ENCODE measurements at places on chromosomes 5 and 9.

- no peak for DNase-seq
These were observed 176.9 kb upstream of the WWC1 start for GRCh38 chr5:168114444-168115017.

- DNase-seq: no peak
These were observed 259.3 kb downstream of the TUSC1 start for GRCh38 chr9:25418974-25419373.

GRCh38 chr5:111223787-111224560, at the start of gene CAMK4:
CAMK4 (plus strand) TSS chr5:111224384; CDS start chr5:111224484, 100 bp downstream.
- DNase-seq: peak; percentile 68

DNA sequence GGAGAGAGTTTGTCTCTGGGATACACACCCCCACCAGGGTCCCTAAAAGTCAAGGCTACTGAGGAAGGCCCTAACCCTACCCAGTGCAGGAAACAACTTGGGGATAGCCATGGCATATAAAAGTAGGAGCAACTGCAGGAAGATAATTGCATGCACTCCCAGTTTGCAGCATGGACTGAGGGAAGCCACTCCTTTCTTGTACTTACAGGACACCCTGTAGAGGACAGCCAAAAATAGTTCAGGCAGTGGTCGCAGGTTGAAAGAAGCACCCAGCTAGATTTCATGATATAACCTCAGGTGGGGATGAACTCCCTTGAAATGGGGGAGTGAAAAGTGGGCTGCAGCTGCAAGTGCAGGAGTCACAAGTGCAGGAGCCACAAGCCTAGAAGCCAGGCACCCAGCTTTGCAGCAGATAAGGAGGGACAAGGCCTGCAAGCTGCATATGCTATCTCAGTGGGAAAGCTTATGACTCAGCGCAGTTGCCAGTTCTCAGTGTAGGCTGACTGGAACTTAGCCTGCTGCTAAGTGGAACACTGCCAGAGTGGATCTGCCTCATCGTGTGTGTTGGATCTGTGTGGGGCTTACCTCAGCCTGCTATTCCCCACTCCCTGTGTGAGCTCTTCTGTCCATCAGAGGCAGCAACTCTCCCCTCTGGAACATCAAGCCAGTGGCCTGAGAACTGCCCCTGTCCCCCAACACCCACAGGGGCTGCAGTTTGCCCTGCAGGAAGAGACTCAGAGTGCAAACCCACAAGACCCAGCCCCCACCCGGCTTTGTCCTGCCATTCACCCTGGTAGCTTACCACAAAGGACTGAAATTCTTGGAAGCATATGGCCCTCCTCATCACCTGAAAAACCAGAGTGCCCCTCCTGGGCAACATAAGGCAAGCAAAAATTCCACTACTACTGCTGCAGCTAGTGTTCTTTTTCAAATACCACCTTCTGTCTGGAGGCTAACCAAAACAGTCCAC, 42.7 kb downstream of the CYLC2 start:
- no peak for DNase-seq

- no peak for DNase-seq
These were observed 219.9 kb downstream of the ELAVL2 start for GRCh38 chr9:23606107-23606506.

GRCh38 chr5:165139262-165139661, 1633.8 kb downstream of the MAT2B start:
- no peak for DNase-seq

- no peak for DNase-seq
These were observed 47.7 kb upstream of the BOD1 start for GRCh38 chr5:173664154-173664526.

- DNase-seq: no peak
These were observed 104.0 kb upstream of the SSBP2 start for GRCh38 chr5:81854915-81855314.

- DNase-seq: peak; percentile 23
These were observed 188.9 kb downstream of the SLIT3 start for GRCh38 chr5:169112016-169112415.

DNA sequence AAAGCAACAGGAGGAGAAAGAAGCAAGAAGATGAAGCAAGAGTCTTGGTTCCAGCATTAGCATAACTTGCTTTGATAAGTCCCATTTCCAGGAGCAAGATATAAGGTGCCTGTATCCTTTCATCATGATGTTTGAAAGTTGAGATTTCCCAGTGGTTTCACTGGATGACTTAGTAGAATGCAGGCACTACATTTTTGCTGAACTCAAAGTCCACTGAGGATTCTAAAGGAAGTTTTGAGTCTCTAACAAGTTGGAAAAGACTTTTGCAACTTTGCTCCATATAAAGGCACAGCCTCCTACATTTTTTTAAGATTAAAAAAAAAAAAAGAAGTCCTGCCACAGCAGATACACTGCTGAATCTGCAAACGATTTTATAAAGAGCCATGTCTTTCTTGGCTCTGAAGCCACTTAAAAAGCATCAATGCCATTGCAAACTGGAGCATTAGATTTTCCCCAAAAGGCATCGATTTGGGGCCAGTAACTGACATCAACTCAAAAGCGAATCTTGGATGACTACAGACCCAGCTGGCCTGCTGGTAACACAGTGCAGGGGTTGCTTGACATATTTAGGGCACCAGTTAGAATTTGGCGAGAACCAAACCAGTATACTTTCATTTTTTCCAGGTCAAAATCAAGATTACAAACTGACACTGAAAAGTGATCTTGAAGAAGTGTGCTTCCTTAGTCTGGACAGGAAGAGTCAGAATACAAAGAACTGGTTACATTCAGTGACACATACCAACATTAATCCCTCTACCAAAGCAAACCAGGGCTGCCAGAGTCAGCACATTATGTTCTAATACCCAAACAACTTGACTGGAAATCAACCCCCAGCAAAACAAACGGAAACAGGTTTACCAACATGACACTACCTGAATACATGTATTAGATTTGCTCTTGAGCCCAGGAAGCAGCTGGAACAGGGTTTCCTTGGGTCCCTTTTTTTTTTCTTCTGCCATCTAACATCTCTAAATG, 39.1 kb upstream of the KCNV2 start:
- DNase-seq: no peak

DNA sequence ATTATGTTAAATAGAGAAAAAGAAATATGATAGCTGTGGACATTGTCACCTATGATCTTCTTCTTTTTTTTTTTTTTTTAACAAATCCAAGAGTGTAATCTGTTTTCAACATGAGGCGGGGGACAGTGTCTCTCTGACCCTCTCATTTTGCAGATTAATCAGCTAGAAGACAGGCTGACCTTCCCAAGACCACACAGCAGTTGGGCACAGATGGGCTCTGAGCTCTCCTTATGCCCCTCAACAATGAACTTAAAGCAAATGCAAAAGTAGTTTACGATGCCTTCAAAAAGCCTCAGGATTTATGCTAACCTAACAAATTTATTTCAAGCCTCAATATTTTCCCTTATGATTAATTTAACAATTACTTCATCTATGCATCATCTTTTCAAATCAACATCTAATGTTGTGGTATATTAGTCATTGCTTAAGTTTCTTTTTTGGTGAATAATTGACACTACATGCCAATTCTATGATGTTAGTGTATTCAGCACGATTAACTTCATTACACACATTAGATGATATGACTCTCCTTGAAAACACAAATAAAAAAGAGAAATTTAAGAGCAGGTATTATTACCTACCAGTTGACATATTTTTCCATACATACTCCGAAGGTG, 7.4 kb downstream of the NFIL3 start:
- no peak for DNase-seq

DNA sequence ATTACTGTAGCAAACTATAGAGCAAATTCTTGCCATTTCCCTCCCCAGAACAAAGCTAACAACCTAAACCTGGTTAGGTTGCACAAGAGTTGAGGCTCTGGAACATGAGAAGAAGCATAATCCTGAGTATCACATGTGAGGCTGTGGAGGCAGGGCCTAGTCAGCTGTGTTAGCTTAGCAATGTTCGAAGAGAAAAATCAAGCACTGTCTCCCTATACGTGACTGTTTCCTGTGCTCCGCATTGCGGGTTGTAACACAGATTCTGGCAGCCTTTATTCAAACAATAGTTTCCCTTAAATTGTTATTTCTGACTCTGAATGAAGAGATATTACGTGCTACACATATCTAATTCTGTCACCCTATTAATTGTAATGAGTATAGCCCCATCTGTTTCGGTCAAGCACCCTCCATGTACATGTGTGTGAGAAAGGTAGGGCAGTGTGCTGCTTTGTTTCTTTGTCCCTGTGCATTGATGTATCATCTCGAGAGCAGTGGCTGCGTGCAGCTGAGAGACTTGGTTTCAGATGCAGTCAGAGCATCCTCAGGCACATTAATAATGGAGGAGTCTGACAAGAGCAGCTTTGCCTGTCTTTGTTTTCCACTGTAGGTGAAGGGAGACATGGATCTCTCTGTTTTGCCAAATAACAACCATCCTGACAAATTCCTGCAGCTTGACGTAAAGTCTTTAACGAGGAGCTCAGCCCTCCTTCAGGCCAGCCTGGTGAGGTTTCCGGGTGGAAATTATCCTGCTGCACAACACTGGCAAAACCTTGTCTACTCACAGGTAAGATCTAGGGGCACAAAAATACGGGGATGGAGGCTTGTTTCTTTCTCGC, at the start of gene MINAR2:
MINAR2 (plus strand) TSS at position 523 of the 836 bp plus-strand sequence; CDS start at position 620, 97 bp downstream.
- DNase-seq: no peak

GRCh38 chr5:129664336-129664937, 83.5 kb upstream of the MINAR2 start:
- DNase-seq: peak; percentile 12

DNA sequence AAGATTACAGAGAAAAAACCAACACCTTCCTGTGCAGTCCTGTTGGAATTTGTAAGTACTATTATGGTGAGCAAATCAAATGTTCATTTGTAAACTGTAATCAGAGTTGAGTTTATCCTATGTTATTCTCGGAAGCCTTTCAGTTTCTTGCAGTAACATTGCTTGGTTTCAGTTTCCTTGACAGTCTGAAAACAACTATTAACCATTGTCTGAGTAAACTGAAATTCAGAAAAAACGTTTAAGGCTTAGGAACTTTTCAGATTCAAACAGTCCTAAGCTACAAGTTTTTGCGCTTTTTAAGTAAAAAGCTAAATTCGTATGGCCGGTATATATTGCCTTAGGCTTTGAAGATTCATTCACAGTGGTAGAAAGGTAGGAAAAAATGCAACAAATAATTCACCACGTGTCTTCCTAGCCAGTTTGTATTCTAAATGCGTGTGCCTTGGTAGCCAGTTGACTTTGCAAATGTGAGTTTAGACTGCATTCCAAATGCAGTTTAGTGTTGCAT, 2.5 kb downstream of the GPBP1 start:
- DNase-seq: peak; percentile 45

GRCh38 chr5:97071101-97071500, 71.3 kb downstream of the LIX1 start:
- peak; percentile 41 for DNase-seq

DNA sequence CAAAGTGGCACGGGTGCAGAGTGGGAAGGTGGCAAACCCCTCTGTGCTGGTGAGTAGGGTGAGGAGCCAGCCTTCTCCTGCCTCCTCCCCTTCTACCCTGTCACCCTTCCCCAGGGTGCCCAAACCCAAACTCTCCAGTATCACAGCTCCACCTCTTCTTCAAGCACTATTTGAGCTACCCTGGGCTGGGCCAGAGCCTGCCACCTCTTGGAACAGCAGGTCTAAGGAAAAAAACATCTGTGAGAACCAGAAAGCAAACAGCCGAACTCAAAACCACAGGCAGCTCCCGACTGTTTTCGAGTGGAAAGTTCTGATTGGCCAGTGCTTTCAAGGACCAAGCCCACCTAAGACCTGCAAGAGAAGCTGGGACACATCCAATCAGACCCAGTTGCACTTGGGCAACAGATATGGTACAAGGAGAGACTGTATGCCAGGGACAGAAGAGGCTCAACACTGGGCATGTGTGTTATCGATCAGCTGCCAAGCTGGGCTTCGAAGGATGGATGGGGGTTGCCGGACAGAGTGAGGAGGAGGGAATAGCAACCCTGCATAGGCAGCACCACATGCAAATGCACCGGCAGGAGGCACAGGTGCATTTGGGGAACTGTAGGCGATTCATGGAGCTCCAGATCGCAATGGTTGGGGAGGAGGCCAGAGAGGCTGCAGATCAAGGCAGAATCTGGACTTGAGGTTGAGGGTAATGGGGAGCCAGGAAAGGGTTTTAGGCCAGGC, 19.7 kb downstream of the ACSL6 start:
- DNase-seq: no peak

GRCh38 chr9:69199769-69200470, 25.8 kb downstream of the TJP2 start:
- DNase-seq: no peak

DNA sequence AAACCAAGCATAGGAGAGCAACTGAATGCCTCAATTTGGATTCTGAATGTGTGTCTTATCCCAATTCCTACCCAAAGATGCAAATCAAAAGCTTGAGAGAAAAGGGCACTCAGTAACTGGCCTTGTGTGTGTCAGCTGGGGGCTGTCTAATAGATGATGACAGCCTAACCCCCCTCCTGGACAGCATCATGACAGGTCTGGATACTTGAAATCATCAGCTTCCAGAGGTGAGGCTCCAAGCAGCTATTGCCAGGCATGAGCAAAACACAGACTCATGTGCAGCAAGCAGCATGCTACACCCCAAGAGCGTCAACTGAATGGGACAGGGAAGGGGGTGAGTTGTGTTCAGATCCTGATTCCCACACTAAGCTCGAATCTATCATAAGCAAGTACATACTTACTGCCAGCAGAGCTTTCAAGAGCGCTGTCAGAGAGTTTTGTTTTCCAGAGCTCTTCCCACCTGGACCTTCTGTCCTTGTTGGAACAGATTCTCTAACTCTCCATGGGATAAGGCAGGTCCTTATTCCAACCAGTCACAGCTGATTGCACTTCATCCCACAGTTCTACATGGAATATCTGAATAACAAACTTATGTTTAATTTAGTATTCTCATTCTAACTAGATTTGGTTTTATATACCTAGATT, 467.5 kb downstream of the DTWD2 start:
- no peak for DNase-seq

- no peak for DNase-seq
These were observed 29.3 kb downstream of the TUT7 start for GRCh38 chr9:86324901-86325300.

DNA sequence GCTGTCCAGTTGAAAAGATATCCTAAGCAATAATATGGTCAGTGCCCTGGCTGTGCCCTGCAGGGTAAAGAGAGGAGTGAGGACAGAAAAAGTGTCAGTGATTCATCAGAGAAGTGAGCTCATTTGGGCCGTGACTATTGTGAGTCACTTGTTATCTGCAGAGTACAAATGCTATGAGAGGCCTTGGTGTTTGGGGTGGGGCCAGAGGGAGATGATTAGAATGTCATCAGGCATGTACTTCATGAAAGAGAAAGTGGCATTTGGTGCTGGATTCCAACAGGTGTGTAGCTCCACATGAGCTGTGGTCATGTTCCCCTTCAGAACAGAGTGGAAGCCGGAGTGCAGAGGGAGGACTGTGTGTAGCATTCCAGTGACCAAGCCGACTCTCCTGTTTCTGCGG, 174.1 kb downstream of the KDM4C start:
- DNase-seq: no peak

DNA sequence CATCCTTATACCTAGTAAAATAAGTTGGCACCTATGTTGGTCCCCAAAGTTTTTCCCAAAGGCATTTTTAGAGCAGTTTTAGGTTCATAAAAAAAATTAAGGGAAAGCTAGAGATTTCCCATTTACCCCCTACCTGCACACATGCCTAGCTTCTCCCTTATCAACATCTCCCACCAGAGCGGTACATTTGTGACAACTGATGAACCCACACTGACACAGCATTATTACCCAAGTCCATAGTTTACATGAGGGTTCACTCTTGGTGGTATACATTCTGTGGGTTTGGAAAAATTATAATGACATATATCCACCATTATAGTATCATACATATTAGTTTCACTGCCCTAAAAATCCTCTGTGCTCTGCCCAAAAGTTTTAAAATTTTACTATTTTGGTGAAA, 12.0 kb downstream of the RAD1 start:
- DNase-seq: no peak

Data from midbrain (tissue), 1 donor.